ENCODE measurements at places on chromosomes 16 and 17. TPM values are rescaled to one million over a fixed set of nuclear protein-coding genes. Genes with fewer than 3 reads are reported as not detected.
A peak's percentile ranks its signal among the peaks of the same experiment; 100 is the strongest.

Gene ZNRF1
- 21.9 TPM for total RNA-seq

Gene RNF40
- 99.4 TPM for total RNA-seq

Gene TLCD3B
- 0.13 TPM for total RNA-seq

Gene CCDC47
- 92.4 TPM for total RNA-seq

DNA sequence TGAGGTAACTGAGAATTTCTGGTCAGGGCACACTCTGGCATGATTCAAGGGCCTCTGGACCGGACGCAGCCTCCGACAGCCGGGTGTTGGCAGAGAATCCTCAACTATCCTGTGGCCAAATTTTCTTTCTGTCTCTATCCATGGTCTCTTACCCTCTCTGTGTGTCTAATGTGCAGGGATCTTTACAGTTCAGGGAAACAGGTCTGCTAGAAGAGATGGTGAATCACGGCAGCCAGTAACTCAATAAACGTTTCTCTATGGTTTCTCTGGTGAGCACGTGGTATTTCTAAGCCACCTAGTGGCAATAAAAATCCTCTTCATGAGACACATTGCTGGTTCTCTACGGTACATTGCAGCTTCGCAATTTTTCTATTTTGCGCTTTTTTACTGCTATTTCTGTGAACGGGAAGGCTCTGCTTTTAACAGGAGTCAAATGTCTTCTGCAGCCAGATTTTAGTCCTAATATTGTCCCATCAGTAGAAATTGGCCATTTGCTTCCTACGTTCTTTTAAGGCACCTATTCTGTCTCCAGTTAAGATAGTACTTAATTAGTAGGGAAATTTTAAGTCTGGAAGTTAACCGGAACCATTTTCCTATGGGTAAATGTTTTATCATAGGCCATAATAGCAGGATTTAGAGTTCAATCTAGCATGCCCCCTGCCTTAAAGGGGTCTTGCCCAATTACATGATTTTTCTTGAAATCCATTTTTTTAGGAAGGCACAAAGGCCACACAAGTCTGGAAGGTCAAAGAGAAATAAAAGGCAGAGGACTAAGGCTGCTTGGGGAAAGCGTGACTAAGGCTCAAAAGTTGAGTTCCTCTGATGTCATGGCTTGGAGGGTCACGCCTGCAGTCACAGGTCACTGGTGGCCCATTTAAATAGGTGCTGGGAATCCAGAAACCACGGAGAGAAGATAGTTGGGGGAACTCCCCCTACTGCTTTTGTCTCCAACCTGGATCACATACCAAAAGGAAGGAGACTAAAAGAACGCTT lies 31.5 kb downstream of the QPRT start:
- peak; percentile 30 for DNase-seq

- DNase-seq: no peak
These were observed 23.8 kb downstream of the LITAFD start for GRCh38 chr16:8905795-8906591.

DNA sequence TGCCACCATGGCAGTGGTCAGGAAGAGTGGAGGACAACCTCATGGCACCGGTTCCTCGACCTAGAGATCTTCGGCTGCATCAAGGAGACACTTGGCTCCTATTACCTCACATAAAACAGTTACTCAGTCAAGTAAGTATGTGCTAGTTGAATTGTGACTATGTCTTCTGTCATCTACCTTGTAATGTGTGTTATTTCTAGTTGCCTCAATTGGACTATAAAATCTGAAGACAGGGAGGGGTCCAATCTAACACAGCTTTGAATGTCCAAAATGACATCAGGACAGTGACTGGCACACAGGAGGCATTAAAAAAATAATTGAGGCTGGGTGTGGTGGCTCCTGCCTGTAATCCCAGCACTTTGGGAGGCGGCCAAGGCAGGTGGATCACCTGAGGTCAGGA lies 17.2 kb downstream of the C16orf86 start:
- DNase-seq: no peak

GRCh38 chr16:12319428-12320035 lies 343.0 kb downstream of the SNX29 start:
- no peak for DNase-seq

DNA sequence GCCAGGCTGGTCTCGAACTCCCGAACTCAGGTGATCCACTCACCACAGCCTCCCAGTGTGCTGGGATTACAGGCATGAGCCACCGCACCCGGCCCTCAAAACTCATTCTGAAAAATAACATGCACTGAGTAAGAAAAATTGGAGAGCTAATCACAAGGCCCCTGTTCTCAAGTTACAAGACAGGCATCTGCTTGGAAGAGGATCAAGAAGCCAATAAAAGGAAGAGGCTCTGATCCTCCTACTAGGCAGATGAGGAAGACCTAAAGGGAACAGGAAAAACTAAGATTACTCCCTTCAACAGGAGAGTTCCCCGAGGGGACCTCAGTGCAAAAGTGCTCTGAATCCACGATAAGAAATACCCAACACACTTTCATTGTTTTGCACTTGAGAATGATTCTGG lies 18.4 kb downstream of the BLMH start:
- DNase-seq: no peak

- no peak for DNase-seq
These were observed 213.9 kb downstream of the C16orf78 start for GRCh38 chr16:49587511-49587910.

GRCh38 chr17:76405607-76405966 lies 21.2 kb downstream of the SPHK1 start:
- no peak for DNase-seq

DNA sequence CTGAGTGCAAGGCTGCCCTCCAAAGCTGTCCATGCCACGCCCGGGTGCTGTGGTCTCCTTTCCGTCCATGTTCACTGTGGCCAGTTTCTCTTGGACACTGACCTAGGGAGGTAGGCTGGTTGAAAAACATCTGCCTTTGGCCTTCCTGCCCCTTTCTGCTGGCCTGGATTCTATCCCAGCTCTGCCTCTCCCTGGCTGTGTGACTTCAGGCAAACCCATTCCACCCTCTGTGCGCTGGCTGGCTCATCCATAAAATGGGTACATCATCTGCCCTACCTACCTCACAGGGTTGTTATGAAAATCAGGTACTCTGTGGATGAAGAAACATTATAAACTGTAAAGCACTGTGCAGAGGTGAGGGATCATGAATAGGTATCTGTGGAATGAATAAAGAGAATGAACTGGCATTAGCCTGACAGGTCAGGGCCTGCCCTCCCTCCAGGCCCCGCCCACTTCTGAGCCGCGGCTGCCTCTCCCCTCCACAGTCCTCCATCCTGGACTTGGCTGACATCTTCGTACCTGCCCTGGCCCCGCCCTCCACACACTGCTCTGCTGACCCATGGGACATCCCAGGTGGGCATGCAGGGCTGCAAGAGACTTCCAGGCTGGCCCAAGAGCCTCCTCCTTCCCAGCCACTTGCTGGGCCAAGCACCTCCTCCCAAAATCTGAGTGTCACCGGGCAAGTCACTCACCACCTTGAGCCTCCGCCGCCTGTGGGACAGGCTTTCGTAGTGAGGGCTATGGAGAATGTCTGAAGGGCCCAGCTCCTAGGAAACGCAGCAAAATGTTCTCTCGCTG lies 7.0 kb upstream of the SPATA20 start:
- DNase-seq: no peak

DNA sequence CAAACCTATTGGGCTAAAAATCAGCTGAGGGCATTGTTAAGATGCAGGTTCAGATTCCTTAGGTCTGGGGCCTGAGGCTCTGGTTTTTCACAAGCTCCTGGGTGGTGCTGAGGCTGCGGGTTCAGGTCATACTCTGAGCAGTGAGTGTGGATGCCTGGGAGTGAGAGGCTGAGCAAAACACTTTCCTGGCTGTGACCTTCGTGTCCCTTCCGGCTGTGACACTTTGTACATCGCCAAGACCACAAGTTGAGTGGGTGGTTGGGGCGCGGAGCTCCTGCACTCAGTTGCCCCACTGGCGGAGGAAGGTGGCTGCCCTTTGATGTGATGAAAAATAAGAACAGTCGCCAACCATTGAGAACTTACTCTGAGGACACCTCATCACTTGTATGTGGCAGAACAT lies 24.8 kb downstream of the CCR7 start:
- DNase-seq: no peak

GRCh38 chr17:59753522-59754467 lies 46.3 kb downstream of the VMP1 start:
- DNase-seq: peak; percentile 66

DNA sequence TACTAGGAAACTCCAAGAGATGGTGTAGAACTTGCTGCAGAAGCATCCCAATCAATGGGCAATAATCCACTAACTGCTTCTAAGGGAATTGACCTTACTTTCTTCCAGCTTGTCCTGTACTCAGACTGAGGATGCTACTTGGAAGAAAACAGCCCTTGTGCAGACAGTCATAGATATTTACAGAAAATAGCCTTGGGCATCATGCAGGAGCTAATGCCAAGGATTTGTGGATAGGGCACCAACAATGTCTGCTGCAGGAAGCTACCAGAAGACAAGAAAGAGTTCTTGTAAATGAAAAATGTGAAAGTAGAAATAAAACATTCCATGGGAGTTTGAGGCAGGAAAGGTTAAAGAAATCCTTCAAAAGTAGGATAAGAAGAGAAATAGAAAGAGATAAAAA lies 21.5 kb upstream of the CSNK2A2 start:
- DNase-seq: no peak

- no peak for DNase-seq
These were observed 17.1 kb upstream of the CORO1A start for GRCh38 chr16:30166202-30166902.

DNA sequence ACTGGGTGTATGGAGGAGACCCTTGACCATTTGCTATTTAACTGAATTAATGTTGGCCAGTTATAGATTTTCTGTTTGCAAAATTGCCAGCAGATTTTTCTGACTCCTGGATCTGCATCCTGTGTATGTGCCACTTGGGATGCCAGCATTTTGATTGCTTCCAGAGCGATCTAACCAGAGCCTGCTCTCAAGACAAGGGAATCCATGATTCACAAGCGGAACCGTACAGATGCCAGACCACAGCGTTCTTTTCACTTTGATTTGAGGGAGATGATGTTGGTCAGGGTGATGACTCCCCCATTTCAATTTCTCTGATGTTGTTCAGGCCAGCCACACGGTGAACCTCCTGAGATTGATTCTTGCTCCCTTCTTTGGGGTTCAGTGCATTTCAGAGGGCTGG lies 228.7 kb downstream of the CDH13 start:
- DNase-seq: no peak
